ENCODE measurements at places on chromosomes 5 and 9.

DNA sequence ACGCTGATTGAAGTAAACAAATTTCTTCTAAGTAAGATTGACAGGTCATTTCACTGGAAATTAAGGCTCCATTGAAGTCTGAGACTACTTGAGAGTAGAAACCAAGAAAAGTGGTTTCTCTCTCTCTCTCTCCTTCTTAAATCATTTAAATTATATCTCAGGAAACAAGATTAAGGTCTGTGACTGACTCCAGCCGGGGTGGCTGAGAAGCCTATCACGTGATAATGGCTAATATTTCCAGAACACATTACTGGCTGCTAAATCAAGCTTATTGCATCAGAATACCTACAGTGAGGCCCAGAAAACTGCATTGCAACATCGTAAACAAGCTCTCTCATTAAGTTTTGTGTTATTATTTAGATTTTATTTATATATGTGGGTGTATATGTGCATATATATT is 88.4 kb downstream of the PTCD2 start:
- no peak for DNase-seq

- DNase-seq, result no peak
Observed at GRCh38 chr5:65986050-65986451, 59.7 kb downstream of the ERBIN start.

DNA sequence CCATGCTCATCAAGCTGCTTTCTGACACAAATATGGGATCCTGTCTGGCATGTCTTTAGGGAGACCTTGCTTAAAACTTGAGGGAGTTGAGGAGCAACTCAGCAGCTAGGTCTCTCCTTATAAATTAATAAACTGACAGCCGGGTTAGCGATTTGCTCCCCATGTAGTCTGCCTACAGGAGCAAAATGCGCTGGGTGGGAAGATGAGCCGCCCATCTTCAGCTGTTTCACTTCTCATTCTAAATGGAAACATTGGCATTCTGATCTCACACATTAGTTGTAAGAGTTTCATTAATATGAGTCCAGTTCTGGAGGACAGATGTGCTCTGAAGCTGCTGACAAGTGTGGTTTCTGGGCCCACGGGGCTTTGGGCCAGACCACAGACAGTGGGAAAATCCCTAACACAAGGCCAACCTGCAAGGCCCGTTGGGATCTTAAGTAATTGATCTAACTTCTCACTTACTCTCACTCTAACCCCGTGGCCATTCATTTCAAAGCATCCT is 197.0 kb downstream of the MCTP1 start:
- no peak for DNase-seq

DNA sequence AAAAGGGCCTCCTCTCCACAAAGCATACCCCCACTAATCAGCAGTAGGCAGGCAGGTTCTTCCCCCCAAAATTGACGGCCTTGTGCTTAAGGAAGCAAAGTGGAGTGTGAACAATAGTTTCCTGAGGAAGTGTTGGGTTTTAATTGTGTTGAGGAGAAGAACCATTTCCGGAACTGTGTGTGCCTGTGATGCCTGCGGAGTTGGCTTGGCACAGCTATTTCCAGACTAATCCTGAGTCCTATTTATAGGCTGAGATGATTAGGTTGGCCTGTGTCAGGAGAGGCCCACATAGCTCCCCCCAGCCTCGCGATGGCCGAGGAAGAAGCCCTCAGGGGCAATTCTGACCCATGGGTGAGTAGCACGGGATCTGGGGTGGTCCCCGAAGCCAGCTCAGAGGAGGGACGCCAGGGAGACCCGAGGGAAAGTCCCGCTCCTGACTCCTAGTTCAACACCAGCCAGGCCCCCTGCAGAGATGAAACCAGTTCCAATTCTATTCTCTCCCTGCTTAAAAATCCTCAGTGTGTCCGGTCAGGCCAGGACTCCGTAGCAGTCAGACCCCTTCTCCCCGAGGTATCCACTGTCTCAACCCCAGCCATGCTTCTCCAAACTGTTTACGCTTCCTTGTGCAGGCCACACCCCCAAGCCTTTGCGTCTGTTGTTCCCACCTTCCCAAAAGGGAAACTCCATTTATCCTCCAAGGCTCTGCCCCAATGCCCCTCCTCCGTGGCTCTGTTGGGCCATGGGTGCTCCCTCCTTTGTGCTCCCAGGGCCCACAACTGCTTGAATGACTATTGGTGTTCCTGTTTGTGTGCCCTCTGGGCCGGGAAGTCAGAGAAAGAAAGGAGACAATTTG is 18.1 kb downstream of the GSN start:
- no peak for DNase-seq

DNA sequence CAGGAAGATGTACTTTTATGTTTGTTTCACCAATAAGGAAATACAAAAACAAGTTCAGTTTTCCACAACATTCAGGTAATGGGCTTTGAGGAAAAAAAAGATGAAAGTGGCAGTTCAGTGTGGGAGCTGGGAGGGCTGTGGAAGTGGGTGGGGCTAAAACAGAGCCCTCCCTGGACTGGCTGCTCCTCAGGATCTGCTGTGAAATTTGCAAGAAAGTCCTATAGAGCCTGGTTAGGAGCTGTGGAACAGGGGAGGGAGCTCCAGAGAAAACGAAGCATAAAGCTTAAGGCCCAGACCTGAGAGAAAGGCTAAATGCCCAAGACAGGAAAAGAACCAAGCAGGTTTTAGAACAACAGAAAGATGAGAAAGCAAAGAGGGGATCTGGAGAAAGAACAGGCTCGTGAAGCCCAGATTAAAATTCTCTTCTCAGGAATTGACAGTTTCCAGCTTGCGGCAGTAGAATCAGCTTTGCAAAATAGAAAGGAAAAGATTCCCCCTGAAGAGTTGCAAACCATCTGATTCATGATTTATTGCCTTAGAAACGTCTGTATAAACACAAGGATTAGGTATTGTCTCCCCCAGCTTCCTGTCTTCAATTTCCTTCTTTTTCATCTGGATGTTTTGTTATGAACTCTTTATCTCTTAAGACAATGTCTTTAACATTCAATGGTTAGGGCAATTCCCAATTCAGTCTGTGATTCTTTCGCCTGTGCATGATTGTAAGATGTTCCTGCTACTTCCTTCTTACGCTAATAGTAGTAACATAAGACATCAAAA is 26.3 kb upstream of the CRHBP start:
- DNase-seq, result no peak

- DNase-seq, result no peak
Observed at GRCh38 chr5:158486566-158486965, 613.1 kb downstream of the EBF1 start.

- no peak for DNase-seq
Observed at GRCh38 chr5:3124410-3124809, 372.9 kb upstream of the IRX2 start.

DNA sequence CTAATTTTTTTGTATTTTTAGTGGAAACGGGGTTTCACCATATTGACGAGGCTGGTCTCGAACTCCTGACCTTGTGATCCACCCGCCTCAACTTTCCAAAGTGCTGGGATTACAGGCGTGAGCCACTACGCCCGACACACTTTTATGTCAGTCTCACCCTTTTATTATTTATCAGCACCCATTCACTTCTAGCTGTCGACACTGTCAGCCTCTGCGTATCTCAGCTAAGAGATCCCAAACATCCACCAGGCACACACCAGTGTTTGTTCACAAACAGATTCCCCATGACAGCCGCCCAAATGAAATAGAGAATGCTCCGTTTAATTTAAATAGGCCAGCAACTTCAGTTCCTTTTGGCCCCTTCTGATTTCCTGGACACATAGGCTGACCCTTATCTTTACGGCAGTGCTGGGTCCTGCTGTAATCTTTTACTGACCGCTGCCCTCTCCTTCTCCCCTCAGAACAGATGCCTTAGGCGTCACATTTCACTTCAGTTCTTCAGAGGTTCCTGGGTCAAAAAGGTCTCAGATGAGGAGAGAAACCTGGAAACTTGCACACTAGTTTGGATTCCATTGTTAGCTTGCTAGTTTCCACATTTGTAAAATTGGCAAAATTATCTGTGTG is 43.1 kb upstream of the CKMT2 start:
- DNase-seq, result no peak

DNA sequence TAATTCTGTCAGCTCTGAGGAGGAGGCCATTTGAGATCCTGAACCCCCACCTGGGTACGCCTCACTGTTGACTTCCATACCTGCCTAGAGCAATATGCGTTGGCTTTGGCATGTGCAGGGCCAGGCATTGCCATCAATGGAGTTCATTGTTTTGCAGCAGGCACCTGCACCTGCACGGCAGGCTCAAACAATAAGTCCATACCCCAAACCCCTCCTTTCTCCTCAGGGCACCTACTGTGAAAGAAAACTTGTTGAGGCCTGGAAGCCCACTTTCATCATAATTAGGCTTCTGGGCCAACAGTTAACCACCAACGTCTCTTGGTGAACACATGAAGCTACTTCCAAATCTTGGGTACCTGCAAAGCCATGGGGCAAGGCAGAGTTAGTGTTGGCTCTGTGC is 238.7 kb downstream of the NFIB start:
- no peak for DNase-seq

DNA sequence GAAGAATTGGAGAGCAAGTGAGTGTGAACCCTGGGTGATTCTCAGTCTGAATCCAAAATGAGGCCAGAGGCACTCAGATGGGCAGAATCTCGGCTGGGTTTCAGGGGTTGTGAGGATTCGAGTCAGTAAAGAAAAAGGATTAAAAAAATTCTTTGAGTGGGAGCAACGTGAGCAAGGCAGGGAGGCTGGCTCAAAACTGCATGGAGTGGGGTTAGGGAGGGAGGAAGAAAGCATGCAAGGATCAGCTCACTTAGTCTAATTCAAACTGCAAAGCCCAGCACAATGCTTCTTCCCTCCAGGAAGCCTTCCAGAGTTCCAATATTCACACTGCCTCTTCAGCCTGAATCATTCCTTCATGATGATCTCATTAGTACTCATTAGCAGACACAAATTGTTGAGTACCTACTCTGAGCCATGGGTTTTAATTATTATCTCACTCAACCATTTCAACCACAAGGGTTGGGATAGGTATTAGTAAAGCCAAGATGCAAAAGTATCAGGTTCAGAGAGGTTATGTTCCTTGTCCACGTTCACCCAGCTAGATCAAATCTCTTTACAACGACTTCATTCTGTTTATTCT is 95.8 kb downstream of the BRINP1 start:
- DNase-seq, result no peak

GRCh38 chr5:149550594-149551226 is 529 bp downstream of the CSNK1A1 start:
- no peak for DNase-seq

DNA sequence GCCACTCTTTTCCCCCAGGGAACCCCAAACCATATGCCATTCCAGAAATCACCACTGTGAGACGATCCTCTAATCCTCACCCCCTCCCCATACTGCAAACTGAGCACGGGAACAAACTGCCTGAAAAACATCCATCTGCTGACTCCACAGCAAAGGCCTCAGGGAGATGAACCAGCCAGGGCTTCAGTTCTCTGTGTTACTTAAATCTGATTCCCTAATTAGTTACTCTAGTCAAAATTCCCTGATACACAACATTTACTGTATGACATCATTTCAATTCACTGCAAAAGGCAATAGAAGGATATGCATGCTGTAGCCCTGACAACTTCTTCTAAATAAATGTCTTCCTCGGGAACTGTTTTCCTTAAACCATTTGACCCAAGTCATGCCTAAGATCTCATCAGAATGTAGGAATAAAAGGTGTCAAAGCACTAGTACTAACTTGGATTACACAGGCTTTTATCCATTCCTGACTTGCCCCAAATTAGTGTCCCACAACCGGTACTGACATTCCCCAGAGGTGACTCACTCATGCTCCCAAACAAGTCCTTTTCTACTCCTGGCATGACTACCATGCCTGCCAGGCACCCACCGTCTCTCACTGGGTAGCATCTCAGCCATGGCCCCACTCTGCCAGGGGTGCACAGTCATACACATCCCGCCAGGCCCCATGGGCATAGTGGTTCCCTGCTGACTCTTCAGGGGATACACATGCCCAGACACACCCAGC is 35.0 kb downstream of the MTX3 start:
- no peak for DNase-seq

GRCh38 chr5:87125766-87126165 is 141.9 kb upstream of the RASA1 start:
- DNase-seq, result no peak

DNA sequence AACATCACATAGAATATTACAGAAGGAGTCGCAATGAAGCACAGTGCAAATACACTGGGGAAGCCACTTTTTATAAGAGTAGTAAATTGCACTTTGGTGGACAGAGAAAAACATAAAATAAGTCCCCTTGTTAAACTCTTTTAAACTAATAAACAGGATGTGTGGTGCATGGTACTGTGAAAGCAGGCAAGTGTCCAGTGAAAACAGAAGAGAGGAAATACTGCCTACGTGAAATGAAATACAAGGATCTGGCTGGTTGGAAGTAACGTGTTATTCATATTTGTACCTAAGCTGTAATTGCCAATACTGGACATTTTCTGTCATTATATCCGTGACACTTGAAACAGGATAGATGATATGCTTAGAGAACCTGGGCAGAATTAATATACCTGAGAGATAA is 191.9 kb upstream of the SLC27A6 start:
- DNase-seq, result no peak

- peak; percentile 26 for DNase-seq
Observed at GRCh38 chr5:54309691-54310432, 511 bp downstream of the ARL15 start.

- DNase-seq, result no peak
Observed at GRCh38 chr9:129319938-129320481, 141.9 kb upstream of the IER5L start.

DNA sequence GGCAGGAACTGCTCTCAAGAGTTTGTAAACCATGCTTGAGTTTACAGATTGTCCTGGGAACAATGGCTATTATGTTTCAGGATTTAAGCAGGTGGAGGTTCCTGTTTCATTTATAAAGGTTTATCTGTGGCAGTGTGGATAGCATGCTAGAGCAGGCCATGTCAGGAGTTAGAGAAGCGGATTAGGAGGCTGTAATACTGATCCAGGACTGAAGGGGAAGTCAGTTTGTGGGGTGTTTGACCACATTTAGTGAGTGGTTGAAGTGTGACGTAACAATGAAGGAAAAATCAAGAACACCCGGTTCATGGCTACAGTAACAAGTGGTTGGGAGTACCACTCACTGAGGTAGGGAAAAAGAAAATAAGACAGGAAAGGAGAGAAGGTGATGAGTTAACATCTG is 299.0 kb downstream of the TLR4 start:
- DNase-seq, result no peak

DNA sequence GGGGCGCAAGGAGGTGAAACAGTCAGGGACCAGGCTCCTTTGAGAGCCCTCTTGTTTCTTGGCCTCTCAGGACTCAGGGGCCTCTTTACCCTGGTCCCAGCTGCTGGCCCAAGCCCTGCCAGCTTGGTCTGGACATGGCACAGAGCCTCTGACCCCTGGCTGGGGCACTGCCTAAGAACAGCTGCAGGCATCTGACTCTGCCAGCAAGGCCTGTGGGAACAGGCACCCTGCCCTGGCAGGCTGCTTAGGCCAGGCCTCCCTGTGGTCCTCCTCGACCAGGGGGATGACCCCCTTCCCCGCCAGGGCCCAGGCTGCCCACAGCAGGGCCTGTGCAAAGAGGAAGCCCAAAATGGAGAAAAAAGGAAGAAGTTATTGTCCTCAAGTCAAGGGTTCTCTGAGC is 25.5 kb downstream of the OLFML2A start:
- no peak for DNase-seq
